Activated effector memory CD4-positive, alpha-beta T cell treated with anti-CD3 and anti-CD28 coated beads, Interleukin-2, amount 50 U/mL, for 16 hours (primary cell): ENCODE measurements at places on chromosomes 13 and 19.

GRCh38 chr19:17467471-17468301 is 2.6 kb upstream of the SLC27A1 start:
- no peak for DNase-seq

GRCh38 chr13:99004978-99005377 is 27.1 kb upstream of the DOCK9 start:
- DNase-seq = no peak

- no peak for DNase-seq
These were observed 589.9 kb downstream of the GPC5 start for GRCh38 chr13:91988331-91988730.

GRCh38 chr13:20035130-20035529 is 76.6 kb downstream of the ZMYM2 start:
- no peak for DNase-seq

DNA sequence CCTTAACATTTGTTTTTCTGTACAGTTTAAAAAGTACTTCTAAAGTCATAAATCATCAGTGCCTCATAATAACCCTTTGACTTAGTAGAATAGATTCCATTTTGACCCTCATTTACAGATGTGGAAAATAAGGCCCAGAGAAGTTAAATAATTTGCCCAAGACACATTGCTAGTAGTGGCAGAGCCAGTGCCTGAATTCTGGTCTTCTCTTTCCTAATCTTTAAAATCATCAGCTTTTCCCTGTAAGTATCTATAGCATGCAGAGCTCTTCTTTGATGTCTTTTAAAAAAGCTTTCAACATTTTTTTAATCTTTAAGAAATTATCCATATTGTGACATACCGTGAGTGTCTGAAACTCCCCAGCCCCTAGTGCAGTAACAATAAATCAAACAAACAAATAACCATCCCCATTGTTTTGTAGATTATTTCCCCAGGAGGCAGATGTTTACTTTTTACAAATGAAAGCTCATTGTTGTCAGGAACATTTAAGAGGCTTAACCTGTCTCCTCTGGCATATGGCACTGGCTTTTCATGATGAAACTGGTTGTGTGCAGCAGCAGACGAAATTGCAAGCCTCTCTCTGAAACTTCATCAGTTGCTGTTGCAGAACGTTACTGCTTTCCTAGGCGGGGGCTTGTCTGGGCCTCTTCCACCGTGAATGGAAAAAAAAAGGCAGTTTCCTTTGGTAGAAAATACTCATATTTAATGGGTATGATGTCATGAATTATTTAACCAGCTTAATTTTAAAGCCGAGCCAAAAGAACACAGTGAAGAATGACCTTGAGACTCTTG is 31.7 kb upstream of the PCDH8 start:
- DNase-seq = no peak

- DNase-seq = no peak
These were observed 4.8 kb upstream of the SERP2 start for GRCh38 chr13:44368599-44369368.

GRCh38 chr13:58712191-58712590 is 1080.6 kb downstream of the PCDH17 start:
- no peak for DNase-seq

GRCh38 chr13:61575973-61576372 is 160.3 kb upstream of the PCDH20 start:
- no peak for DNase-seq

GRCh38 chr19:51147663-51148062 is 5.6 kb downstream of the SIGLEC7 start:
- no peak for DNase-seq

GRCh38 chr13:73708393-73708985 is 425.7 kb downstream of the KLF12 start:
- peak; percentile 74 for DNase-seq

- DNase-seq = no peak
These were observed 11.0 kb upstream of the CASP14 start for GRCh38 chr19:15038294-15038693.

DNA sequence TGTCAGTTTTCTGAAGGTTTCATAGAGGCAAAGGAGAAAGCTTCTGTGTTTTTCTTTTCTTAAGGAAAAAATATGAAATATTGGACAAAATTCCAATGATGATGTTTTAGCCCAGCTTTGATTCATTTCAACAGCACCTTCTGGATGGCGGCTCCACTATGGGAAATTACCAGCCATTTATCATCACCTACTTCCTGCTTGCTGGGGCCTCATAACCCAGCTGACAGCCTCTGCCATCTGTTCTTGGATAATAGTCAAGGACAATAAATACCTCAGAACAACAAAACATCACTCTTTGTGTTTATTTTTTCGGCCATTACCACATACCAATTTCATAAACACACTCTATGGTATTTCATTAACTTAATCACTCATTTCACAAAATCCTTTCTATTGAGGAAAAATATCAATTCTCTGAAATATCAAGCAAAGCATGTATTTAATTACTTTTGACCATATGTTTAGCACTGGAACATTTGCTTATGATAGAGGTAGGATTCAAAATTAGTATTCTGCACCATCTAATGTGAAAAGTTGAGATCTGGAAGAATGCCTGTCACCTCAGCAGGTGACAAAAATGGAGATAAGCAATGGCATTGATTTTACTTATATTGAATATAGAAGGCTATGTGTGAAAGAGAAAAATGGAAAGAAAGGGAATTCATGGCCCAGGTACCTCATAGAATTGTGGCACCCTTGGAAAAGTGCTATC is 629.7 kb downstream of the LIG4 start:
- no peak for DNase-seq

DNA sequence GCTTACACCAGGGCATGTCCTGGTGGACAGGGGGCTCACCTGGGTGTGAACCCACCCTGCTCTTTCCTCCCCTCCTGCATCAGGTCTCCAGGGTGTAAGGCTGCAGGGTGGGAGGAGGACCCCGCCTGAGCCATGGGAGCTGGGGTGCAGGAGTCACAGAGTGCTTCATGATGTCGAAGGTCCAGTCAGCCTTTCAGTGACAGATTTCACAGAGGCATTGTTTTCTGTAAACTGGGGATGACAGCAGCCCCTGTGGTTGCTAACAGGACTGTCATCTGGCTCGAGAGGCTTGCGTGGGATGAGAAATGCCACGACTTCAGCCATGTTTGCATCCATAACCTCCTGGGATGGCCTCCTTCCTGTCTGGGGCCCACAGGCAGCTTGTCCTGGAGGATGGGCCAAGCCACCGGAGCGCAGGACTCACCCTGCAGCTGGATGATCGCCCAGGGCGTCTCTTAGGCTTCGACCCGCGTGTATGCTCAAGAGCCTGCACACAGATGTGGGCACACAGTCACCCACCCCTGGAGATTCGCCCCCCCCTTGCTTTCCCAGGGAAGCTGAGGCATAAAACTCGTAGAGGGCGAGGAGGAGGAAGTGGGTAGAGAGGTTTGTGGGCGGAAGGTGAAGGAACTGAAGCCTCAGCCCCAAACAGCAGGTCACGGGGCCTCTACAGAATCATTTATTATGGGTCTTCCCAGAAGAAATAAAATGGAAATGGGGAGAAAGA is 4.9 kb downstream of the NANOS3 start:
- DNase-seq = peak; percentile 72

DNA sequence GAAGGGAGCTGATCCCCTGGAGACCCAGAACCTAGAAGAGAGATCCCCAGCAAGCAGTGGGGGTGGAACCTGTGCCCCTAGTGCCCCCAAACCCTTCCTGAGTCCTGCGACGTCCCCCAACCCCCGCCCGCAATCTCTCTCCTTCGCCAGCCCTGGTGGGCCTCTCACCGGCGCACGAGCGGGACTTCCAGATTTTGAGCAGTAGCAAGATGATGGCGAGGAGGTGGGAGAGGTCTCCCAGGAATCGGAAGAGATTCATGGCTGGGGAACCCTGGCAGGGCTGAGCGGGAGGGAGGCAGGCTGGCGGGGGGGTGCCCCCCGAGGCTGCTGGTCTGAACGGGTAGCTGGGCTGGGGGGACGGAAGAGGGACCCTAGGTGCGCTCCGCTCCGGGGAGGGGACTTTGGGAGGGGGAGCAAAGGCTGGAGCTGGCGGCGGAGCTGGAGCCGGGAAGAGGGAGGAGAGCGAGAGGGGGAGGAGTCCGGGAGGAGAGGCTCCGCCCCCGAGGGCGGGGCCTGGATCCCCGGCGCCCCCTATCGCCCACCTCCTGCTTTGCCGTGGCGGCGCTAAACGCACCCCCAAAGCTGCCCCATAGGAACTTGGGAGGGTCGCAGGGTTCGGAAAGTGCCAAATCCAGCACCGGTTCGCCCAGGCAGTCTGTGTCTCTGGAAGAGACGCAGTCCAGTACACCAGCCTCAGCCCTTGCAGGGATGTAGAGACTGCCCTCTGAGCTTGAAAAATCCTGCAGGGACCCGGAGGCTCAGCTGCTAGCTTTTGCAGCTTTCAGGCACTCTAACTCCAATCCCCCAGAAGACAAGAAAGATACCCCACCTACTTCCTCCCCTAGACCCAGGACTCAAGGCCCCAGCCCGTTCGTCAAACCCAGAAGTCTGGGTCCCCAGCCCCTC is at the start of gene KDELR1:
Gene KDELR1, minus strand, starts transcription at position 452 of the 906 bp plus-strand sequence. Its CDS starts 193 bp downstream, at position 259.
- peak; percentile 92 for DNase-seq
